ENCODE measurements at places on chromosomes 12 and 14.
A peak's percentile ranks its signal among the peaks of the same experiment; 100 is the strongest.

GRCh38 chr12:73547421-73547820 lies 990.2 kb upstream of the ATXN7L3B start:
- DNase-seq, result no peak

DNA sequence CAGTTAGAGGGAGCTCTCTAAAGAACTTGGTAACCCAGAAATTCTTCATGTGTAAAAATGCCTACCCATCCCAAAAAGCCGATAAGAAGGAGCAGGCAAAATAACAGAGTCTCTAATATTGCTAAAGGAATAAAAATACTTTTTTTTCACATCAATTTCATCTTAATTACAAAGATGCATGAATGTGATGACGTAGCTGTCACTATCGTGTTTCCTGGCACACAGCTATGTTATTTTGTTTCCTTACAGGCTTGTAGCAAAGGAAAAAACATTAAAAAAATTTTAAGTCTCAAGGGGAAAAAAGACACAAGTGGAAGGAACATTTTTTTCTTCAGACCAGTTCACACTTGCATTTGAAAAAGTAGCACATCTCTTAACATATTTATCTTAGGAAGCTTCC lies 10.3 kb upstream of the LGALS3 start:
- peak; percentile 45 for DNase-seq

DNA sequence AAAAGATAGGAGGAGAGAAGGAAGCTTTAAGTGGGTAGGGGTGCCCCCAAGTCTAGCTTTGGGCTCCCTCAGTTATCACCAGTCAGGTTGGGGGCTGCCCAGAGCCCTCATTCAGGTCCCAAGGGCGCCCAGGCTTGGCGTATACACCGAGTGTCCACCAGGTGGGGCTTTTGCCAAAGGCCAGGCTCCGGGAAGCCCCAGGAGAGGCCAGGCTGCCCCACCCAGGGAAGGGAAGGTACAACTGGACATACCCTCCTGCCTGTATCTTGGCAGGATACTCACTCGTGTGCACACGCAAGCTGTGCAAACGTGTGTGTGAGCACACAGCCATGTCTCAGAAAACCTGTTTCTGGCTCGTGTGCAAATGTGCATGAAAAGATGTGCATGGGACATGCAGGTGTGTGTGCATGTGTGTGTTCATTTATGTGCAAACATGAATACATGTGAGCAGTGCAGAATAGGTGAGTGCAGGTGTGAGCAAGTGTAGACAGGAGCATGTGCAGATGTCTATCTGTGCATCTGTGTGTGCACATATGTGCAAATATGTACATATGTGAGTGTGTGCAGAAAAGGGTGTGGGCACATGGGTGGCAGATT lies 103.9 kb upstream of the MYL2 start:
- DNase-seq, result no peak

DNA sequence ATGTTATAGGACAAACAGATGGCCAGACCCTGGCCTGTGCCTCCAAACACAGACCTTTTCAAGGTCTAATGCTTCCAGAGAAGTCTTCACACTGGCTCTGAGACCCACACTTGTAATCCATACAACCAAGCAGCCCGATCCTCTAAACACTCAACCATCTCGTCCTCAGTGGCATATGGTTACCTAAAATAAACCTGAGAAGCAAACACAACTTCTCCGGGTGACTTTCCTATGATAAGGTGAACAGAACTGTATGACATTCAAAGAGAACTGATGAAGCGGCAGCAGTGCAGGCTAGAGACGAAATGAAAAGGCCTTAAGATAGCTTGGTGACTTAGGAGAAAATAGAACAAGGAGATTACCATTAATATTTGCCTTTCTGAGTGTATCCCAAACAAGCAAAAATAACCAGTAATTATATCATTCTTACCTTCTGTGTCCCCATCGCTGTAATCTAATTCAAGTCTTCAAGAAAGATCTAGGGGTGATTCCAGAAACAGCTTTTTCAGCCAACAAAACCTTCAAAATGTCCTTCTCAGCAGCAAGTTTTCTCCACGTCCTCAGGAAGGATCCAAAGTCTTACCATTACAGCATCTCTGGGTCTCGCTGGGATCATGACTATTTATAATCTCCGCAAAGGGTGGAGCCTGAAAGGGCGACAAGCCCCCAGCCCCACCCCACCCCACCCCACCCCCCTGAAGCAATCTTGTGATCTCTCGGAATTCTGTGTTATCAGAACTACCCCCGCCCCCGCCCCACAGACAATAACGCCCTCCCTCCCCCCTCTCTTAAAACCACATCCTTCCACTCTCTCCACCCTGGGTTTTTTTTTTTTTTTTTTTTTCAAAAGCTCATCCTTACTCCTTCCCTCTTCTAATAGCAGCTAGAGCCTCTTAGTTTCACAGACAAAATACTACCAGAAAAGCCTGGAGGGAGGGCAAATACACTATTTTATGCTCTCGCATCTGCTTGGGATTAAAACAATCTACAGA lies at the start of gene SLC2A3:
Gene SLC2A3 (minus strand): TSS at position 598 of the 992 bp plus-strand sequence. CDS start 153 bp downstream, at position 445.
- peak; percentile 95 for DNase-seq

DNA sequence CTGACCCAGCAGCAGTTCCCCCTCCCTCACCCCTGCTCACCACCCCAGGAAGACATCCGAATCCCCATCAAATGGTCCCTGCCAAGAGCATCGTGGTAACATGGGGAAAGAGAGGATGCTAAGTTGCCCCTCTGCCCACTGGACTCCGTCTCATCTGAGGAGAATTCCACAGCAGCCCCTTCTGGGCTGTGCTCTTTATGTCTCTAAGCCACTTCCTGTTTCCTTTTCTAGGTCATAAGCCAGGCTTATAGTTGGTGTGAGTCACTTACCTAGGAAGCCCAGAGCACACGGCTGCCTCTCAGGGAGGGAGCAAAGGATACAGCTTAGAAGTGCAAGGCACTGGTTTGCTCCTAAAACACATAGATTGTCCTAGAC lies 76.0 kb downstream of the VCPKMT start:
- DNase-seq, result peak; percentile 39

DNA sequence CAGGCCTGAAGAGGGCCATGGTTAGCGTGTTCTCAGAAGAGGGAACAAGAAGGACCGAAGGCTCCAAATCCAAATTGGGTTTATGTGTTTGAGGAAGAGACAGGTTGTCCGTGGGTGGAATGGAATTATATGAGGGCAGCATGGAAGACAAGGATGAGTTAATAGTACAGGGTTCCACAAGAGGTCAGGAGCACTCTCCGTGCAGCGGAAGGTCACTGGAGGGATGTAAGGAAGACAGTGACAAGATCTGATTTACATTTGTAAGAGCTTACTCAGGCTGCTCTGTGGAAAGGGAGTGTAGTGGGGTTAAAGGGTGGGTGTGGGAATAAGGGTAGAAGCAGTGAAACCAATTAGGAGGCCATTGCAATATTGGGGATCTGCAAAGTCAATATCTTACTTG lies 97.0 kb downstream of the TPH2 start:
- DNase-seq, result no peak

DNA sequence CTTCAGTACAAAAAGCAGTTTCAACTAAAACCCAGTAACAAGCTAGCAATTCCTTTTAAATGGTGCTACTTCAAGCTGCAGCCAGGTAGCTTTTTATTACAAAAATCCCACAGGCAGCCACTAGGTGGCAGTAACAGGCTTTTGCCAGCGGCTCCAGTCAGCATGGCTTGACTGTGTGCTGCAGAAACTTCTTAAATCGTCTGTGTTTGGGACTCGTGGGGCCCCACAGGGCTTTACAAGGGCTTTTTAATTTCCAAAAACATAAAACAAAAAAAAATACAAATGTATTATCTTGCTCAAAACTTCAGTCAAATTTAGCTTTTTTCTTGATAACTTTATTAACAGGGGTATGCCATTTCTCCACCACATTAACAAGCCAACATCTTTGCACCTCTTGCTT lies 3.6 kb upstream of the CLEC4E start:
- peak; percentile 40 for DNase-seq

GRCh38 chr12:39355841-39356240 lies 87.1 kb downstream of the KIF21A start:
- DNase-seq, result no peak

GRCh38 chr12:65670775-65671174 lies 153.5 kb upstream of the HMGA2 start:
- no peak for DNase-seq

DNA sequence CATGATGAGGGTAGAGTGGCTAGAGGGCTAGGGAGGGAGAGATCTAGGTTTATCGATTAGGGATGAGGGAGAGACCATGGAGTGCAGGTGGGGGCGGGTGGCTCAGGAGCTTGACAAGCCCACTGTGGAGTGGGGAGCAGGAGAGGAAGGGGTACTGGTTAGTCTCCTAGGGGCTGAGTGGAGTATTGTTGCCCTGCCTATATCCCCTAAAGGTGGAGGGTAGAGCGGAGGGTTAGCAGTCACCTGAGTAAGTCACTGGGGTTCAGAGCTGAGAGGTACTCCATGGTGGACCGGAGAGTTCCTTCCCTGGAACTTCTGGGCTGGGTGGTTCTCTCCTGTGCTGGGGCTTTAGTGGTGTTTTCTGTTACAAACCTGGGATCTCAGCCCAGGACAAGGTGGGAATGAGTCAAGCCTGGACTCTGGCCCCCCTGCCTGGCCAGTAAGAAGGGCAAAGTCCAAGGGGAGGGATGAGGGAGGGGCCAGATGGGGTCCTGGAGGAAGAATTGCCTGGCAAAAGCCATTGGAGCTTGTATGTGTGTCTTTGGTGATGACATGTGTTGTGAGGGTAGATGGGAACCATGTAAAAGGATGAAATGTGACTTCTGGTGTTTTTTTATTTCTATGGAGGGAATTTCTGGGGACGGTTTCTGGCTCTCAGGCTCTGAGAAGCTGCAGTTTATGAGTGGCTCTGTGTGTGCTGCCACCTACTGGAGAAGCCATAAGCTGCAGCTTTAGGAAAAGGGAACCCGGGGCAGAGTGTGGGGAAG lies at the start of gene CIDEB:
Gene CIDEB (minus strand): TSS at position 403 of the 767 bp plus-strand sequence. CDS start 119 bp downstream, at position 284.
- DNase-seq, result peak; percentile 34

GRCh38 chr12:176321-177181 lies 37.4 kb downstream of the SLC6A12 start:
- DNase-seq, result no peak

GRCh38 chr12:96902076-96902475 lies 5.0 kb upstream of the NEDD1 start:
- DNase-seq, result peak; percentile 10

DNA sequence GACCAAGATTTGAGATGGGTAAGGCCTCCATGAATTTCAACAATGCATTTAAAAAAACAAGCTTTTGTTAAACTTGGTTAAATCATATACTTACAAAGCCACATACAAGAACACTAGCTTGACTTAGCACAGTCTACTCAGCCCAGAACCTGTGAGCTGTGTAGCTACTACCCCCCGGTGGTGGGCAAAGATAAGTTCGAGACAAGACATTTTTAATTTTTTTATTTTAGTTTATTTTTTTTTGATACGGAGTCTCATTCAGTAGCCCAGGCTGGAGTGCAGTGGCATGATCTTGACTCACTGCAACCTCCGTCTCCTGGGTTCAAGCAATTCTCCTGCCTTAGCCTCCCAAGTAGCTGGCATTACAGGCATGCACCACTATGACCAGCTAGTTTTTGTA lies 3.7 kb upstream of the NECAP1 start:
- DNase-seq, result peak; percentile 76

DNA sequence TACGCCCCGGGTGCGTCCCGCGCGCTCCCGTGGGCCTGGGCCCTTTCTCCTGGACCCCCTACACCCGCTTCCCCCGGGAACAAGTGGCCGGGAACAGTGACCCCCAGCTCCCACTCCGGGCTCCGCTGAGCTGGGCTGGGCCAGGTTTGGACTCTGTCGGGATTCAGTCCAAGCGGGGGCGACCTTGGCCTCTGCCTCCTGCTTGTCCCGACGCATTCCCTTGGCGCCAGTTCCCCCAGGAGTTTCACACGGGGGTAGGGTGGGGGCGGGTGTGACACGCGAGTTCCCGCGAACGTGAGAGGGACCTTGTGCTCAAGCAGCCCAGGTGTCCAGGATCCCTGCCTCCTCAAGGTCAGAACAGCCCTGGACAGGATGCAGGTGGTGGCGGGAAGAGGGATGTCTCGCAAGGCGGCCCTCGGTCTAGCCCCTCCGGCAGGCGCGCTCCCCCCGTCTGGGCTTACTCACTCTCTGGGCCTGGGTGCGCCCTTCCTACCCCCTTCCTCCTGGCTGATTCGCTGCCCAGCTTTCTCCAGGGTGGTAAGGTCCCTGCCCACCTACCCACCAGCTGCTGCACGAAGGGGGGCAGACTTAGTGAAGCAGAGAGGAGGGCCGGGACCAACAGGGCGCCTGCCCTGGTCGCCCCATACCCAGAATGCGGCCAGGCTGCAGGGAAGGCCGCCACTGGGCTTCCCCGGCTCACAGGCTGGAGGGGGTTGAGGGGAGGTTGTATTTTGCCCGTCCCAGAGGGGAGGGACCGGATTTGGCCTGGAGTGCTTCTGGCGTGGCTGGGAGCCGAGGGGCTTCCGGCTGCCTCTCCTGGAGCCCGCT lies 862 bp downstream of the CRIP2 start:
- DNase-seq, result no peak

DNA sequence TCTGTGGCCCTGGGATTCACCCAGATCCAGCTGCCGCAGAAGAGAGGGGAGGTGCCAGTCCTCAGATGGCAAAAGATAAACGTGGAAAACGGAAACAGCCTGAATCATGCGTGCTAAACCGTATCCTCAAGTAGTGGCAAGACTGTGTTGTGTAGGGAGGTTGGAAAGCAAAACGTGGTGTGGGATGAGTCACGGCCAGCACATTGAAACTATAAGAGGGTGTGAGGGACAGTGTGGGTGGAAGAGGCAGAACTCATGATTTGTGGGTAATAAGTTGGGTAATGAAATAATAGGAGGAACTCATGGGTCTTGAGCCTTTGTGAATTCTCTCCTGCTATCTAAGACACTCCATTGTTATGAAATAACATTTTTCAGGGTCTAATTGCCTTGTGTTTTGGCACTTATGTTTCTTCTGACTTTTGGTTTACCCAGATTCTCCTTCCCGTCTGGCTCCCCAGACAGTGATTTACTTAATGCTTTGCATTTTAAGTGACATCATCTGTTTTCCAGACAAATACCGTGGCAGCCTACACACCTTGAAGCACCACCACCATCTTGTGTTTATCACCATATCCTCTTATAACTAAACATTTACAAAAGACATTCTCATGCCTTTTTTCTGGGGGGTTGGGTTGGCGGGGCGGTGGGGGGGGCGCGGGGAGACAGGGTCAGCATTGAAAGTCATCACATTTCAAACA lies 62.3 kb upstream of the PTCSC3 start:
- DNase-seq, result peak; percentile 83

DNA sequence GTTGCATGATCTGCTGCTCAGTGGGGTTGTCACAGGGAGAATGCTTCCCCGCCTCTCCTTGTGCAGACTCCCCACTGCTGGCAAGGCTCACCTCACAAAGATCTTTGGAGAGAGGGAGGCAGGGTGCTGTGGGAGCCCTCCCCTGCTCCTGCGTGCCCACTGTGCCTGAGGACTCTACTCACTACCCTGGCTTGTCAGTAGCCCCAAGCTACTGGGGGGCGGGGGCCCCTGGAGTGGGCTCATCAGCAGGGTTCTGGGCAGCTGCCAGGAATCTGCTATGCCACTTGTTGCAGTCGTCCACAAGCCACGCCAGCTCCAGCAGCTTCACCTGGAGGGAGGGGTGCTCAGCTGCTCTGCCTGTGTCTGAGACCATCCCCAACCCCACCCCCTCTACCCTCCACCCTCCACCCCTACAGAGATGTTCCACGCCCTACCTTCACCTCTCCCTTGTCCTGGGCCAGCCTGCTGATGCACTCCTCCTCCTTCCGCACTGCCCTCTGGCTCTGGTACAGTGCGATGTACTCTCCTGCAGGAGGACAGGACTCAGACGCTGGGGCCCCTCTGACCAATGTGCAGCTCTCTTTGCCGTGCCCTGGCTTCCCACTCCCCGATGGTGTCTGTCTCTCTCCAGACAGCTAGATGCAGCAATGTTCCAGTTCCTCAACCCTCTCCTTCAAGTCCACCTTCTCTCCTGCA lies 14.2 kb upstream of the BLTP3B start:
- no peak for DNase-seq
